ENCODE measurements at places on chromosomes 1 and 21.

GRCh38 chr1:166907763-166908162 lies 31.7 kb upstream of the TADA1 start:
- DNase-seq: no peak

DNA sequence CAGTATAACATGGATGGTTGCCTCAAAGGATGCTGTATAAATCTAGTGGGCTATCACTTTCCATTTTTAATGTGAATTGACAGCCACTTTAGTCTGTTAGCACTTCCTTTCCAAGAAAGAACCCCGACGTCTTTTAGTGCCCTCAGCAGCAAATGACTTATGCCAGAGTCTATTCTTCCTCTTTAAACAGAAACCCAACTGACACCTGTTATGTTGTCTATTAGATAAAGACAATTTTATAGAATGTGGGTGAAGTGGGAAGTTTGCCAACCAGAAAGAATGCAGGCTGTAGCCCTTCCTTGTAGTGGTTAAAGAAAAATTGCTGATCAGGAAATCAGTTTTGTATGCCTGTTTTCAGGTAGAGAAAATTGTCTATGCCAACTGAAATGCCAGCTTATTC lies 344.9 kb downstream of the ZNF326 start:
- no peak for DNase-seq

GRCh38 chr1:171800342-171800741 lies 18.9 kb downstream of the METTL13 start:
- DNase-seq: no peak

DNA sequence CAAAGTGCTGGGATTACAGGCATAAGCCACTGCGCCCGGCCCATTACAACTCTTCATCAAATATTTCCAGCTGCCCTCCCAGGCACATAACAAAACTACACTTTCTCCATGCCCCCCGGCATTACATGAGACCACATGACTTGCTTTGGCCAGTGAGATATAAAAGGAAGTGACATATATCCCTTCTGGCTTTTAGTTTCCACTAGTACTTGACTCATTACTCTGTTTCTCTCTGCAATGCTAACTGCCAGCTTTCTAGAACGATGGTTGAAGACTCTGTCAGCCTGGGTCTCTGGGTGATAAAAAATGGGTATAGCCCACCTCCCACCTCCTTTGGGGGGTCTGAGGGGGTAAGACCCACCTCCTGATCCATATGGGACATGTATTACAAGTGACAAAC lies 24.2 kb downstream of the ABL2 start:
- DNase-seq: no peak

GRCh38 chr1:237042892-237043576 lies 1.1 kb downstream of the RYR2 start:
- no peak for DNase-seq

DNA sequence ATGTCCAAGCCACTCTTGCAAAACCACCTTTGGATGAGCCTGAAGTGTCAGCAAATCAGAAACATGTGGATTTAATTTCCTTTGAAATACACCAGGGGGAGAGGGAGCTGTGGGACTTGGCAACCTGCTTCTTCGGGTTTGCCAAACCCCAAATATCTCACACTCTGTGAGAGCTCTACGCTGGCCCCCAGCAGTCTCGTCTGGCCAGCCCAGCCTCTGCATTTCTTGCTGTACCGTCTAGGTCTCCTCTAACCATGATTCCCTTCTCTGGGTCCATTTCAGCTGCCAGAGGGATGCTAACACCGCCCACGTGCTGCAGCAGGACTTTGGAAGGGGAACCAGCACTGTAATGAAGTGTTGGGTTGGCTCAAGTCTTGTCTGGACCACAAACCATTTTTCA lies 114.6 kb downstream of the MRPS6 start:
- peak; percentile 93 for DNase-seq

DNA sequence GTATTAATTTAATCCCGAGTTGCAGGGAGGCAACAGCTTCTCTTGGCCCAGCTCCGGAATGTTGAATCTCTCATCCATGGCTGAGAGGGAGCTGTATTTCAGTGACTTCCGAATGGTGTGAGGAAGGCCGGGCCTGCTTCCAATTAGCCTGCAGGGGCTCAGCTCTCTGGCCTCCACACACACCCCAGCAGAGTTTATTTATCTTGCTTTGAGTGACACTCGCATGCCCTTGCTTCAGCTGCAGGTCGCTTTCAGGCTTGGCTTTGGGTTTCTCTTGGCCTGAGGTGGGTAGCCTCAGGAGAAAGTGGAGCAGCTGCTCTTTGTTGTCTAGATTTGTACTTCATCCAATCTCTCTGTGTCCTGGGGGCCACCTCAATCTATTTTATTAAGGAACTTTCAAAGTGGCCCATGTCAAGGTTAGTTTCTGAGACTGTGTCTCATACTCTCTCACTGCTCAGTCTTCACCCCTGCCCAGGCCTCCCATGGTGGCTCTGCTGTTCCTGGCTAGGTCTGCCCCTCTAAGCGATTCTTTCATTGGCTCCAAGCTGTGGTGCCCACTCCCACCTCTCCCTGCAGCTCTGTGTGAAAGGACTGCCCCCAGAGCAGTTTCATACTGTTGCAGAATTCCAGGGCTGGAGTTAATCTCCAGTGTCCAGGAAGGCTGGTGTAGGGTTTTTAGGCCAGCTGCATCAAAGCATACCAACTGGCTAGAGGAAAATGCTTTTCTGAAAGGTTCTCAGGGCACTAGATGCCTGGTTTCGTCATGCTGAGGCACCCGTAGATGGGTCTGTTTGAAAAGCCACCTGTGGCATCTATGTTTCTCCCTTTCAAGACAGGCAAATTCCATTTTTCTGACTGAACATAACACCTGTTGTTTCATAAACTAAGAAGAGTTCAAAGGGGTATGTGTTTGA lies 153.5 kb downstream of the PLXNA2 start:
- peak; percentile 71 for DNase-seq

DNA sequence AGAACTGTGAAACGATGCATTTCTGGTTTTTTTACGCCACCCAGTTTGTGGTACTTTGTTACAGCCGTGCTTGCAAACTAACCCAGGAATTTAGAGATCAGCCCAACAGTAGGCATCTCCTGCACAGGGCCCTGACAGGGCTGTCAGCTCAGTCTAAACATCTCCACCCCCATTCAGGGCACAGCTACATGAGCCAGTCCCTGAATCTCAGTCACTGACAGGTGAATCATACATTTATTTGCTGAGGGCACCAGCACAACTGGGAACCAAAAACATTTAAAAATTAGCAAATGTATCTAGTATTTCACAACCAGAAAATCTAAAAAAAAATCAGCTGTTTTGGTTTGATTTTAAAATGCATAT lies 30.7 kb downstream of the PRDX6 start:
- DNase-seq: no peak

- DNase-seq: no peak
Observed at GRCh38 chr1:3590951-3591865, 20.1 kb downstream of the MEGF6 start.

DNA sequence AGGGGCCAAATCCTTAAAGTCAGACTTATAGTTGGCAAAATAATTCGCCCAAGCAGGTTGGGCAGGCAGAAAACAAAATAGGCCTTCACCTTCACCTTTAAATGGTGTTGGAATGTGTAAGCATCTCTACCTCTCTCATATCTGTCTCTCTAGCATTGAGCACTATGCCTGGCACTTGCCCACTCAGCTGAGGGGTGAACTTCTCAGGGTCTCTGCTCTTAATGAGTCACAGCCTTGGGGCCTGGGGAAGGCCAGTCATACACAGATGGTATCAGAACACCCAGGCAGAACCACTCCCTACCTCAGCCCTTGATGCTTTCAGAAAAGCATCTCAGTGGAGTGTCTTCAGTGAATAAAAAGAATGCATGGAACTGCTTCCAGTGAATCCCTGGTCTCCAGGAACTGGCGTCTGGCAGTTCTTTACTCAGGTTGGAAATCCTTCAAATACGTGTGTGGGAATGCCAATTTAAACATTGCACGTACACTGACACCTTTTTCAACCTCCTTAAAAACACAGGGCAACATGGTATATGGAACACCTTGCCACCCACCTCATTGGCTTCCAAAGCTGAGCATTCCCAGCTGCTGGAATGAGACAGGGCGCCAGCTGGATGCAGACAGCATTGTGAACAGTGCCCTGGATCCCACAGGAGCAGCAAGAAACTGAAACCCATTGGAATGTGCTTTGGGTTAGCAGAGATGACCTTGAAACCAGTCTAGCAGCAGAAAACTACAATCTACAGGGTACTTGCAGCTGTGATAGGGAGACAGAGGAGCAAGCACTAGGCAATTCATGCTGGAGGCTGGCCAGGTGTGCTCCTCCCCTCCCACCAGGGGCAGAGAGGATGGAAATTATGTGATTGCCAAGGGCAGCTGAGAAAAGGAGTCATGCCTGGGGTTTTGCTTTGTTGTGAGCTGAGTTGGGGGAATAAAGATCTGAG lies 30.0 kb downstream of the ZNF697 start:
- peak; percentile 39 for DNase-seq

GRCh38 chr1:11514366-11514765 lies 35.4 kb downstream of the DISP3 start:
- DNase-seq: no peak

DNA sequence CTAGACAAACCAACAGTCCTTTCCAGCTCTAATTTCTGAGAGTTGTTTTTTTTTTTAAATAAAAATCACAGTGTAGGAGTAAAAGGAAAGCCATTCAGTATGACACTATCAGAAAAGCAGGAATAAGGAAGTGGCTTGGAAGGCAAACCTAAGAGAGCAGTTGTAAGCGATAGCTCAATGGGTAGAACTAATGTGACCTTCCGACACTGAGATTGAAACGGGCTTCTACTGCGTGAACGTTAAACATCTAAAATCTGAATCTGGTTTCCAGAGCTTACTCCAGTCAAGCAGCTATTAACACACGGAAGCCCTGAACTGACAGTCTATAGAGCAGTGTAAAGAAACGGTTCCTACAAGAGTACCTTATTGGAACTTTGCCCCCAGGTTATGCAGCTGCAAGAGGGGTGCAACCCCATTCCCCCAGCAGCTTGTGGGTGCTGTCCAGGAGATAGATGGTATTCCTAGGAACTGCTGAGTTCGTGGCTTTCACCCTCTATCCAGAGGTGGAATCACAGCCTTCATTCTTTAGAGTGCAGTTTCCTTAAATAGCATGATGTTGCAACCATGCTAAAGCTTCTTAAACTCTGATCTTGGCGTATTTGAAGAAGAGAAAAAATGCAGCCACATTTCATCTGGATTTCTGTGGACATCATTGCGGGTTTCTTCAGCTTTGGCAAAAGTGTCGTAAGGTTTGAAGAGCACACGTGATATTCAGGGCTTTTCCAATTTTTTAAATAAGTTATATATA lies 3.3 kb upstream of the IRF2BP2 start:
- peak; percentile 96 for DNase-seq

DNA sequence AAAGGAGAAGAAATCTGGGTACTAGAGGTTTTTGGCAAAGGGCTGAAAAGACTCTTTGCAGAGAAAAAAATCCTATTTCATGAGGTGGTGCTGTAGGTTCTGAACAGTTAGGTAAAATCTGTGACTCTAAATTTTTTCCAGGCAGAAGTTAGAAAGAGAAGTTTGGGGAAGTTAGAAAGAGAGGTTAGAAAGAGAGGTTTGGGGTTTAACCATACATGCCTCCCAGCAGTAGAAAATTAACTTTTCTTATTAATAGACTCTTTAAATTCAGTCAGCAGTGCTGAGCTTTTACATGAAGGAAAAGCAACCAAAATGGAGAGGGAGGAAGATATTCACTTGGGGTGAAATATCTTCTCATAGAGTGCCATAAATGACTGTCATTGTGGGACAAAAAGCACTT lies 12.2 kb downstream of the AMY1C start:
- no peak for DNase-seq

DNA sequence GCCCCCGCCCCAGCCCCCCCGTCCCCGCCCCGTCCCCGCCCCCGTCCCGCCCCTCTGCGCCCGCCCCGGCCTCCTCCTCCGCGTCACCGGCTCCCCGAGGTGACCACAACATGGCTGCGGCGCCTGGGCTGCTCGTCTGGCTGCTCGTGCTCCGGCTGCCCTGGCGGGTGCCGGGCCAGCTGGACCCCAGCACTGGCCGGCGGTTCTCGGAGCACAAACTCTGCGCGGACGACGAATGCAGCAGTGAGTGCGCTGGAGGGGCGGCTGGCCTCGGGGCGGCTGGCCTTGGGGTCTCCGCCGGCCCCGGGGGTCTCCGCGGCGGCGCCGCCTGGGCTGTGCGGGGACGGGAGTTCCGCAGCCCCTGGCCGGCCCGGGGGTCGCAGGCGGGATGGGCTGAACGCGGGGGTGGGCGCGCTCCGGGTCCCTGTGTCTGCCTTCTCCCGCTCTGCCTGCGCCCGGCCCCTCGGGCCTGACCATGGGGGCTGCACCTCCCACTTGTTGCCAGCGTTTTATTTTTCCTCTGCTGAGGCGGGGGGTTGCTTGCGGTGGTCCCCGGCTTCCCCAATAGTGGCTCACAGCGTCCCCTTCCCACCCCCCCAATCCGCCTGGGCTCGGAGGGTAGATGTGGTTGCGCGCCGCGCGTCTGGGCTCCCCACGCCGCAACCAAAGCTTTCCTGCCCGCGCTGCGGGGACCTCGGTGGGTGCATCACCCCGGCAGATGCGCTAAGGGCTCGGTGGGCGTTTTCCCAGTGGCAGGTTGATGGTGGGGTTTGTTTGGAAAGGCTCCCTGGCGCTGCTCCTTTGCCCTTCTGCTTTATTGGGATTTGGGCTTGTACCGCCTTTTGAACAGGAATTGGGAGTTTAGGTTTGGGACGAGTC lies at the start of gene MIA3:
MIA3 (plus strand) TSS at position 97 of the 879 bp plus-strand sequence; CDS start at position 111, 14 bp downstream.
- no peak for DNase-seq

- no peak for DNase-seq
Observed at GRCh38 chr1:10793129-10793651, 3.3 kb downstream of the CASZ1 start.

DNA sequence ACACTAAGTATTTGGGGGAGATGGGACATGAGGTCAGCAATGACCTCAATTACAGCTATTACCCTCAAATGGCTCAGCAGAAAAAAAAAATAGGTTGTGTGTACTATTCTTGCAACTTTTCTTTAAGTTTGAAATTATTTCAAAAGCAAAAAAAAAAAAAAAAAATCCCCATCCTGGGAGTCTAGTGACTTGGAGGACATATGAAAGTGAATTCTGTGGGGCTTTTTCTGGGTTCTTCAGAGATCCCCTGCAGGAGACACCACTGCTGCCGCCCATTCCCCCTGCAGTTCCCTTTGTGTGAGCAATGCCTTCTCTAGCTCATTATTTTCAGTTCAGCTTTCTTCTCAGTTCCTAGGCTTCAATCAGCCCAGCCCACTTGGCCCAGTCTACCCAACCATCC lies 16.7 kb downstream of the HSD11B1 start:
- no peak for DNase-seq

DNA sequence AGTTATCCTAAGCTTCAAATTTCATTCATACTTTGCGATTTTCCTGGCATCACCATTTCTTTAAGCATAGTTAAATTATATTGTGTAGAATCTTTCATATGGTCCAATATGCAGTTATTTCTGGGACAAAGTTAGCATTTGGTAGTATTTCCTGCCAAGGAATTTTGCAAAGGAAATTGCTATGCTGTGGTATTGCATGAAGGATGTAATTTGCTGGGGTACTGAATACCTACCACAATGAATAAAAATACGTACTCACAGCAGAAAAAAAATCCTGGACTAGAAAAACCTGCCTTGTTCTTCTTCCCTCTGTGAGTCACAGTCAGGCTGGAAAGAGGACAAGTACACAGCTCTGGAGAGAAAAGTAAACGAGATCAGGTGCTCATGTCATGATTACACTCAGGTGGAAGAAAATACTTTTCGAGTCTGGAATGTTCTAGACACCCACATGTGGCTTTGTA lies 241.2 kb downstream of the PTBP2 start:
- peak; percentile 84 for DNase-seq
